Activated CD4-positive, alpha-beta T cell treated with anti-CD3 and anti-CD28 coated beads for 36 hours (primary cell): ENCODE measurements at places on chromosomes 12 and 14.

- no peak for DNase-seq
These were observed 70.3 kb downstream of the RNFT2 start for GRCh38 chr12:116808113-116809105.

DNA sequence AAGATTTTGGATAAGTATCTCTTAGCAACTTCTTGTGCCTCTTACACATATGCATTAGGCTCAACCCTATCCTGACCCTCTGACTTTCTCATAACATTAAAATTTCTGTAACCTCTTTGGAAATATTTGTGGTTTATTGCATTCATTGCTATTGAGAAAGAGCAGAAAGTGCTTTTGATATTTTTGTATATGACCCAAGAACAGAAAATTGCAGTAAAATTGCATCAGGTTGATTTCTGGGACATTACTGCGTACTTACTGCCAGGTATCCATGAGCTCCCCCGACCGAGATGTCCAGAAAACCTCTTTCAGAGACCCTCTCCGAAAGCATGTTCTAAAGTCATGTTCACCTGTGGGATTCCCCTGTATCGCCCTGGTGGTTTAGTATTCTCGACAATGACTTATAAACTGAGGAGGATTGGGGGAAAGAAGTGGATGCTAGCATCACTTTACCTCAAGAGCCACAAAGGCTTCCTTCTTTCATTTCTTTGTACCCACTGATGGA lies 14.5 kb upstream of the IL22 start:
- no peak for DNase-seq

DNA sequence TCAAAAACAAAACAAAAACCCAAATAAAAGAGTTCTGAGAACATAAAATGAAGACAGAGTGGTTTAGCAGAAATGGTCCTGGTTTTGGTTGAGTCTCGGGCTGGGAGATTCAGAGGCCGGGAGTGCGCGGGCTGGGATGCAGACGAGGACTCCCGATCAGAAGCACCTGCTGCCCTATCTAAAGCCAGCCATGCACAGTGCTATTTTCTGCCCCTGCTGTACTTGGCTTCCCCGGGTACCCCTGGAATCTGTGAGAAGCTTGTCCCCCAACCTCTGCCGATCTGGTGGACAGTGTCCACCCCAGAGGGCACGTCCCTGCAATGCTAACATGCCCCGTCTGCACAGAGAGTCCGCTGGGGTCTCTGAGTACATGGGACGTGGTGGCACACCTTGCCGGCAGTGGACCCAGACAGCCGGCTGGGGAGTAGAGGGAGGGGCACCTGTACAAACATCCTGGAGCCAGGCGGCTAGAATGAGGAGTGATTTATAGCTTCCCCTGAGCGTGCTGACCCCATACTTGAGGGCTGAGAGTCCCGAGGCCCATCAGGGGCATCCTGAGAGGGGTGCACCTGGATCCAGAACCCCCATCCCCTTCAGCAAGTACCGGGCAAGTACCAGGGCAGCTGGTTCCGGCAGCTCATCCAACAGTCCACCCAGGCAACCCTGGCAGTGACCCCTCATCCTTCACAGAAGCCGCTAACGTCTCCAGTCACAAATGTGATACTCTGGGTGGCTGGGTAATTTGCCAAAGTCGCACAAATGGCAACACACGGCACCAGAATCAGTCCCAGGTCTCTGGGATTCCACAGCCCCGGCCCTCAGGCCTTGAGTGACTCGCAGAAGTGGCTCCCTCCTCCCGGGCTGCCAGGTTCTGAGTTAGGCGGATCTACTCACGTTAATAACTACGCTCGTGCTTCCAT lies 37.1 kb downstream of the CHGA start:
- DNase-seq, result no peak

GRCh38 chr12:26274441-26275312 lies 79.3 kb downstream of the SSPN start:
- DNase-seq, result peak; percentile 81

DNA sequence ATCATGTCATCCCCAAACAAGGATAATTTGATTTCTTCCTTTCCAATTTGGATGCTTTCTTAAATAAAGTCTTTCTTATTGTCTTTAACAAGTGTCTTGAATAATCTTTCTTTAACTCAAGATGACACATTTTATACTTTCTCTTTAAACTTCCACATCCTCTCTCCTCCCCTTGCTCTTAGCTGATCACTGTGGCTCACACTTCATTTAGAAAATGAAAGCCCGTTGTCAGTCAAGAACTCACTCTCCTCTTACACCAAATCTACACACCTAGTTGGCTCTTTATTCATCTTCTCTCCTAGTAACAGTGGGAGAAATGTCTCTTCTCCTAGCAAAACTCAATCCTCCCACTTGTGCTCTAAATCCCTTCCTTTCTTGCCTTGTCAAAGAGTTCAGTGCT lies 10.4 kb upstream of the RMST start:
- DNase-seq, result no peak

- DNase-seq, result no peak
These were observed 2.1 kb upstream of the LGALS3 start for GRCh38 chr14:55126932-55127459.
